ENCODE measurements at places on chromosomes 7 and 10.

GRCh38 chr10:130570074-130570473 lies 433.9 kb downstream of the GLRX3 start:
- DNase-seq, result no peak

- DNase-seq, result no peak
These were observed 346.5 kb downstream of the TYW1 start for GRCh38 chr7:67343114-67343513.

GRCh38 chr10:62037890-62038608 lies 136.6 kb downstream of the ARID5B start:
- DNase-seq, result no peak

DNA sequence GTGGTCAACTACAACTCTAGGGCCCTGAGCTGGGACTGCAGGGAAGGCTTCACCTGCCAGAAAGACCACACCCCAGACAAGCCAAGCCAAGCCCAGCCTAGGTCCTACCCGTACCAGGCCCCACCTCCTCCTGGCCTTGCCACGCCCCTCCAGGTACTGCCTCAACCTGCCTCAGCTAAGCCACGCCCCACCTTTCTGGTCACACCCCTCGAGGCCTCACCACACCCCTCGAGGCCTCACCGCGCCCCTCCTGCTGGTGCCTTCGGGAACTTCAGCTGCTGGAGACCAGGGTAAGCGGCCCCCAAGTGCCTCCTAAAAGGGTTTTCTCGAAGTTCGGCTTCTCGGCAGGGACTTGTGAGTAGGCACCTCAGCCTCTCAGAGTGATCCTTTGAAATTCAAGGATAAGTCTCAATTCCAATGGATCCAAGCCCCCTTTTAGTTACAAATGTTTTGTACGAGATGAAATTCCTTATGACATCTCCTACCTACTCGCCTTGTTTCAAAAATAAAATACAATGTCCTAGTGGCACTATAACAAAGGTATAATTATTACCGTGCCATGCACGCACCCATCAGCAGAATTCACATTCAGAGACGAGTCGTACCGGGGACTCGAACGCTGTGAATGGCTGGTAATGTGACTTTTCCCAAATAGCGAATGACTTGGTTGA lies 171.2 kb downstream of the ARHGAP21 start:
- no peak for DNase-seq

DNA sequence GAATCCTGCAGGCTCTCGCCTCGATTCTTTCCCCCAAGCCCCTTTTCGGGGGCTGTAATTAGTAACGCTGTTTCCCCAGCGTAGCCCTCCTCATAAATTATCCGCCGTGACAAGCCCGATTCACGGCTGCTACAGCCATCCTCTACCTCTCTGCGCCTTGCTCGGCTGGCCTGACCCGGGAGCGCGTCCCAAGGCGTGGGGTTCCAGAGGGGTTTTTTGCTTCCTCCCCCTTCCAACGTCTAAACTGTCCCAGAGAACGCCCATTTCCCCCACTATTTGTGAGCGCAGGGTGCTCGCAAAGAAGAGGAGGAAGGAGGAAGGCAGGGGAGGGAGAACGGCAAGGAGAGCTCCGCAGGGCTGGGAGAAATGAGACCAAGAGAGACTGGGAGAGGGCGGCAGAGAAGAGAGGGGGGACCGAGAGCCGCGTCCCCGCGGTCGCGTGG lies 880 bp downstream of the HOXA5 start:
- no peak for DNase-seq

DNA sequence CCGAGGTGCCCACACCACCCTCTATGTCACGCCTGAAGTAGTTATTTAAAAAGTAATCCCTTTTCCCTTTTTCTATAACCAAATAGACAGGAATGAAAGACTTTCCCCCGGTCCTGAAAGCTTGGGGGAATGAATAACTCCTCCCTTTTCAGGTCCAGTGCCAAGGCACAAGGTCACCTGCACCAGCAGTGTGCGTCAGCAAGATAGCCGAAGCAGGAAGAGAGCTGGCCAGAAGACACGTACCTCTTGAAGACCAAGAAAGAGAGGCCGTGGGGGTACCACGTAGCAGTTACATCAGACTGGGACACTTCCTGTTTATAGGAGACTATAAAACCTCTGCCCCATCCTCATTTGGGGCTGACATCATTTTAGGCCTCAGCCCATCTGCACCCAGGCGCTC lies 10.7 kb upstream of the AKR1B1 start:
- DNase-seq, result no peak
